Neural crest cell (in vitro differentiated cells): ENCODE measurements at places on chromosomes 6 and 20.

DNA sequence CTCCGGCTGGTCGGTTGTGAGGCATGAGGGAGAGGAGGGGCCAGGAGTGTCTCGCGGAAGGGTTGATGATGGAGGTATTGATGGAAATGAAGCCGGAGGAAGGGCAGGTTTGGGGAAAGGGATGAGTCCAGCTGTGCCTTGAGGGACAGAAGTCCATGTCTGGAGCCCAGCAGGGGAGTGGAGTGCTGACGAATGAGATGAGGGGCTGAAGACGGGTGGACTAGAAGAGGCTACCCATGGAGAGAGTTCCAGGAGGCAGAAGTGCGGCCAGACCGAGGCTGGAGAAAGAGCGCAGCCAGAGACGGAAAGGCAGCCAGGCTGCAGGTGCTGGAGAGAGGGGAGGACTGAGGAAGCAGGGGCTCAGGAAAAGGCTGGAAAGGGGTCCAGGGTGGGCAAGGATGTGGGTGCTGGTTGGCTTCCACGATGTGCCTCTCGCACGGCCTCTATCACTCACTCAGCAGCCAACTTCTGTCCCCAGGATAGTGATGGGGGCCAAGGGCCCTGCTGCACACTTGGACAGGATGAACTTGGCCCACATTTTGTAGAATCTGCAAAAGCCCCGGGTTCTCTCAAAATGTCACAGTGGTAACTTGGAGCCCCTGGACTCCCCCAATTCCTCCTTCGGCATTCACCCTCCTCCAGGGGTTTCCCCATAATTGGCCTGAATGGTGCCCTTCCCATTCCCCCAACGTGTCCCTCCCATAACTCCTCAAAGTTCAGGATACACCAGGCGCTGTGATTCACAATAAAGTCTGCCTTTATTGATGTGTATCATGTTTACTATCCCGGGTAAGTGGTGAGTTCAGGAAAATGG, 627 bp upstream of the EIF6 start:
- H3K36me3 ChIP-seq = peaks cover 4% of the 10 kb centered on the region
- no peaks in the 10 kb centered on the region for H3K27me3 ChIP-seq

GRCh38 chr6:95120984-95121383, 456.4 kb upstream of the MANEA start:
- H3K36me3 ChIP-seq = no peaks in the 10 kb centered on the region
- DNase-seq = no peak
- H3K4me3 ChIP-seq = no peak overlapping the region
- no peak overlapping the region for H3K27ac ChIP-seq
- H3K4me1 ChIP-seq = no peaks in the 10 kb centered on the region

- peak overlapping the region; percentile 83 for H3K4me3 ChIP-seq
- DNase-seq = no peak
- peaks cover 6% of the 10 kb centered on the region for H3K4me1 ChIP-seq
These were observed 1.3 kb upstream of the SLC35D3 start for GRCh38 chr6:136920671-136921380.

- no peak for DNase-seq
- peaks cover 11% of the 10 kb centered on the region for H3K4me1 ChIP-seq
- no peaks in the 10 kb centered on the region for H3K27me3 ChIP-seq
- no peak overlapping the region for H3K4me3 ChIP-seq
- H3K36me3 ChIP-seq = no peaks in the 10 kb centered on the region
- no peak overlapping the region for H3K27ac ChIP-seq
These were observed 100.6 kb upstream of the MLIP start for GRCh38 chr6:54010340-54011276.

DNA sequence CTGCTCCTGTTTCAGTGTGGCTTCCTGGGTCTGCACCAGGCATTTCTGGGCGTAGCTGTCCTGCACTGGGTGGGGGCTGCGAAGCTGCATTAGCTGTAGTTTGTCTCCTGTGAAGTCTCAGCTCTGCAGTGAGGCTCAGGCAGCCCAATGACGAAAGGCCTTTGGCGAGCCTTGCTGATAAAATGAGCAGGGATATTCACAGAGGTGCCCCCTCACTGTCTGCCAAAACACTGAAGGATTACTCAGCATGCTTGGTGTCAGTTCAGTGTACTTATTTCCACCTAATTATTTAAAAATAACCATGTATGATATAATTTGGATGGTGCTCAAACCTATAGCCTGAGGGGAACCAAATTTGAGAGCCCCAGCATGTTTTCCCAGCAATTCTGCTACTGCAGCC, 73.5 kb downstream of the ECT2L start:
- no peak for DNase-seq
- no peak overlapping the region for H3K4me3 ChIP-seq
- H3K4me1 ChIP-seq = peaks cover 14% of the 10 kb centered on the region
